Fibroblast of lung (primary cell): ENCODE measurements at places on chromosomes 6 and 20.

DNA sequence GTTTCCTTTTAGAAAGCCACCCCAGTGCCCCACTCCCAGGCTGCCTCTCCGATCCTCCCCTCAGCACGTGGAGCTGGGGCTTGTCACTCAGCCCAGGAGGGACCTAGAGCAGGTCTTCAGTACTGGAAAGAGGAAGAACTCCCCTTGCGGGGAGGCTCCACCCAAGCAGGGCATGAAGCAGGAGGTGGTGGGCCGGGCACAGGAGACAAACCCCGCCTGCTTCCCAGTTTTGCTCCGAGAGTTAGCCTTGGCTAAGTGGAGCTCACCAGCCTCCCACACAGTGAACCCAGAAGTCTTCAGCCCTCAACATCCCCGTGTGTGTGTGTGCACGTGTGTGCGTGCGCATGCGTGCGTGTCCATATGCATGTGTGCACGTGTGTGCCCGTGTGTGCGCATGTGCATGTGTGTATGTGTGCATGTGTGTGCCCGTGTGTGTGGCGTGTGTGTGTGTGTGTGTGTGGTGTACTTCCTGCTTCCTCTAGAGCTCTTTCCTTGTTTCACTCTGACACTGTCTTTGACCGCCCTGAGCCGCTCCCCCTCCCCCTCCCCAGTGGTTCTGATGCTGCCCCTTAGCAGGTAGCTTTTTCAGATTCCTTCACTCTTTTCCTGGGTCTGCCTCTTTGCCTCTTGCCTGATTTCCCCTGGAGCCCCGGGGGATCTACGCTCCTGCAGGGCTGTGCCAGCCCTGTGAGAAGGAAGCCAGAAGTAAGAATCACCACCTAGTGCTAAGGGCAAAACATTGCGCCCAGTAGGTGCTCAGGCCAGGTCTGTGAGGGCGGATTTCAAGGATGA, 239.8 kb downstream of the CDC5L start:
- DNase-seq, result no peak

- no peak for DNase-seq
Measured at GRCh38 chr6:125924169-125924568, 32.4 kb upstream of the HINT3 start.

DNA sequence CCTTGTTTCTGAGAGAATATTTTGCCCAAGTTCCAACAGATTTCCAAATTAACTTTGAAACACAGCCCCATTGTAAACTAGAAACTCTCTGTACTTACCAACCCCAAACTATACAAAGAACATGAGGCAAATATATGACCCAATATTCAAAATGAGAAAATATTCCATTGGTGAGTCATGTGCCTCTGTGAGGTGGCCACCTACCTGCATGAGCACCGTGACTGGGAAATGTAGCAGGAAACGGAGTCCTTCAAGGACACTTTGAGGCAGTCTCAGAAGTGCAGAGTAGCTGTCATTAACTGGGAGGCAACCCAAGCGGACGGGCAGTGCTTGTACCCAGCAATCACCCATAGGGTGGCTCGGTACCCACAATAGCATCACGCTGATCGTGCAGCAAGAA, 335.5 kb upstream of the NOX3 start:
- DNase-seq, result no peak

DNA sequence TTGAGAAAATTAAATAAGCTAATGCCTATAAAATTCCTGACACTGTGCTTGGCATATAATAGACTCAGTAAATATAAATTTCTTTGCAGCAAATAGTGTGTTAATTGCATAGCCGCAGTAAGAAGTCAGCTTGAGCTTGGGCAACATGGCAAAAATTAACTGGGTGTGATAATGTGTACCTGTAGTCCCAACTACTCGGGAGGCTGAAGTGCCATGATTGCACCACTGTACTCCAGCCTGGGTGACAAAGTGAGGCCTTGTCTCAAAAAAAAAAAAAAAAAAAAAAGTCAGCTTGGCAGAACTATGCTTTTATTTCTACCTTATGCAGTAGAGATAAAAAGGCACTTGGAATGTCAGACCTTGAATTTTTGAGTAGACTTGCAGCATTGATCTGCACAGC, 121.8 kb downstream of the AKAP7 start:
- DNase-seq, result no peak

GRCh38 chr6:149078211-149078782, 239.2 kb upstream of the TAB2 start:
- DNase-seq, result no peak

DNA sequence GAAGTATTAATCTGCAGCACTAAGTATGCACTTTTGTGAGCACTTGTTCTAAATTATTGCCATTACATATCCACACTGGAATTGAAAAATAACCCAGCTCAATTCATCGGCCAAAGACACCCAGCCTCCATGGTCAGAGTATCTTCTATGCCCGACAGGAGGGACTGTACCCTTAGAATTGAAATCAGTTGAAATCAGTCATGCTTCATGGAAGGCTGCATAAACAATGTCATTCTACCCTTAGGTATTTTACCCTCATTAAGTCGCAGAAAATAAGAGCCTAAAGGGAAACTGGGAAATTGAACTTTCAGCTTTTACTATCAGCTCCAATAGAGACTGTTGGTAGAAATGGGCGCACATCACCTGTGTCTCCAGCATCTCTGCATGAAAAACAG, 2.9 kb upstream of the RAMACL start:
- DNase-seq, result no peak

DNA sequence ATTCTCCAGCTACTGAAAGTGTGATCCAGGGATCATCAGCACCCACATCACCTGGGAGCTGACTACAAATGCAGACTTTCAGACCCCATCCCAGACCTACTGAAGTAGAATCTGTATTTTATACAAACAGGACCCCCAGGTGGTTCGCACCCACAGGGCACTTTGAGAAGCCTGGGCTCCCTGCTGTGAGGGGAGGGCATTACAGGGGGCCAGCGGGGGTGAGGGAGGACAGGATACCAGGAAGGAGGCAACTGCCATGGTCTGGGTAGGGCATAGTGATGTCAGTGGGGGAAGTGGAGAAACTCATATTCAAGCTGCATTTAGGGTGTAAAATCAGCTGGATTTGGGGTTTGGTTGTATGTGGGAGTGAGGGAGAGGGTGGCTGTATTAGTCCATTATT, 2.0 kb upstream of the ADA start:
- no peak for DNase-seq

DNA sequence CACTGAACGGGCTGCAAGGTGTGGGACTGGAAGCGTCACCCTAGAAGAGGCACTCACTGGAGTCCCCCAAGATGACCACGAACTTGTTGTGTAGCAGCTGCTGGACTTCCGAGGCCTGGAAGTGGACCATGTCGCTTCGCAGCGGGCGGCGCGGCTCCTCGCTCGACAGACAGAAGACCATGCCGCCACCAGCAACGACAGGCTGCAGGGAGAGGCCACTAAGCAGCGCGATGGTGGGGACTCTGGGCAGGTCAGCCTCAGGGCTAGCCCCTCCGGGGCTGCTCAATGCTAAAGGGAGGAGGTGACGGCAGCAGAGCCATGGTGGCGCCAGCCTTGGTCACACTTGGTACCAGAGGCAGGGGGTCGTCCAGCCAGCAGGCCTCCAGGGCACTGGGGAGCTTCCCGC, 720 bp downstream of the PCED1A start:
- no peak for DNase-seq

DNA sequence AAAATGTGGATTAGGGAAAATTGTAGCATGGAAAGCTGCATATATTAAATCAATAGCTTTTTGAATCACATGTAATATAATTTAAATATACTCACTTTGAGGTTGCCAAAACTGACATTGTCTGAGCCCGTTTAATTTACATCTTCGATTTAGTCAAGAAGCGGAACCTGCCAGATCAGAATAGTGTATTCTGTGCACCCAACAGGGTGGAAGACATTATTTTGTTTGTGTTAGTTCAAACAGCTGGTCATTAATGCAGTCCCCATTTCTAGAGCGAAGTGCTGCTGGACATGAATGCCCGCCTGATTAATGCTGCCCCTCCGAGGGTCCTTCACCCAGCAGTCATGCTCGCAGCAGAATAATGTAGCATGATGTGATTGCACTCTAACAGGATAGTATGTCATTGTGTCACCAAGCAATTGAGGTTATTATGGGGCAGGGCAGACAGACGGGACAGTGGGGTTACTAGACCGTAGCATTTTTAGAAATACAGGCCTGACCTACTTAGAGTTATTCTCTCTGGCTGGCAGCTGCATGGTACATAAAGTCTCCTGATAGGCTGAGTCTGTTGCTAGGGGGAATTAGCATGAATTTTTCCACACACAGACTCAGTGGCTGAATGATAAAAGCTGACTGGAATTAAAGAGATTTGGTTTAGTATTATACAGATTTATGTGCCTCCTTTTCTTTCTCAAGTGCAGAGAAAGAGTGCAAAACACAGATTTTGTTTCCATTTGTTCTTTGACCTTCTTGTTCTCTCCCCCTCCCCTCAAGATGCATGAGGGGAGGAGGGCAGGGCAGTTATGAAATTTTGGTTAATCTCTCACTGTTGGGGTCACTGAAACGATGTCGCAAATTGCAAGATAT, 147.1 kb downstream of the PRL start:
- peak; percentile 66 for DNase-seq

DNA sequence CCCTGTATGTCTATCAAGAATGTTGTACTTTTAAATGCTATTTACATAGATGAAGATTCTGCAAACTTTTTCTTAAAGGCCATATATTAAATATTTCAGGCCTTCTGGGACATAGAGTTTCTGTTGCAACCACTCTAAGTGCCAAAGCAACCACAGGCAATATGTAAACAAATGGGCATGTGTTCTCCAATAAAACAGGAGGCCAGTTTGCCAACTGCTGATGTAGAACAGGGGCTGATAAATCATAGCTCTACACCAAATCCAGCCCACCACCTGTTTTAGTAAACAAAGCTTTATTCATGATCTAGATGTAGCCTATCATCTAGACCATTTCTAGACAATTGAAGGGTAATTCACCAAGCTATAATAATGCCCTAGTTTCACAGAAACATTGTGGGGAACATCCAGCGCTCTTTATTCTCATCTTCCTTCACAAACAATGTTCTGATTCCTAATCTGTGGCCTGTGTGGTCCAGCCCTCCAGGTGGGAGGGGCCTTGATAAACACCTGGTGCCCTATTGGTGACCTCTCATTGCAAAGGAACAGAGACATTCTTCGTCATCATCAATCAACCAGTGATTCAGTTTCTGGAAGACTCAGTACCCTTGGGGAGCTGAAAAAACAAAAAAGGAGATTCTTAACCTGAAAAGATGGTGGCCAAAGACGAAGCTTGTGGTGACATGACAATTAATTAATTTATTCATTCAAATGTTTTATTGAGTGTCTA, 80.2 kb downstream of the PREP start:
- DNase-seq, result no peak

- DNase-seq, result peak; percentile 81
Measured at GRCh38 chr6:118581489-118581959, 33.4 kb downstream of the PLN start.

DNA sequence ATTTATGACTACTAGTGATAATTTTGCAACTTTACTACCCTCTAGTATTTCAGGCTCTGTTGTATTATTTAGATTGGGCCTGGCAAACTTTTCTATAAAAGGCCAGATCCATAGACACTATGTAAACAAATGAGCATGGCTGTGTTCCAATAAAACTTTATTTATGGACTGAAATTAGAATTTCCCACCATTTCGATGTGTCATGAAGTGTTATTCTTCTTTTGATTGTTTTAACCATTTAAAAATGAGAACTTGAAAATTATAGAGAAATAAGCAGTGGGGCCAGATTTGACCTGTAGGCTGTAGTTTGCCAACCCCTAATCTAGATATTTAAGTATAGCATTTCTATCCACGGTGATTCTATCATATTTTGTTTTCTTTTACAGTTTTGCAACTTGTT, 61.5 kb upstream of the TFB1M start:
- DNase-seq, result no peak

DNA sequence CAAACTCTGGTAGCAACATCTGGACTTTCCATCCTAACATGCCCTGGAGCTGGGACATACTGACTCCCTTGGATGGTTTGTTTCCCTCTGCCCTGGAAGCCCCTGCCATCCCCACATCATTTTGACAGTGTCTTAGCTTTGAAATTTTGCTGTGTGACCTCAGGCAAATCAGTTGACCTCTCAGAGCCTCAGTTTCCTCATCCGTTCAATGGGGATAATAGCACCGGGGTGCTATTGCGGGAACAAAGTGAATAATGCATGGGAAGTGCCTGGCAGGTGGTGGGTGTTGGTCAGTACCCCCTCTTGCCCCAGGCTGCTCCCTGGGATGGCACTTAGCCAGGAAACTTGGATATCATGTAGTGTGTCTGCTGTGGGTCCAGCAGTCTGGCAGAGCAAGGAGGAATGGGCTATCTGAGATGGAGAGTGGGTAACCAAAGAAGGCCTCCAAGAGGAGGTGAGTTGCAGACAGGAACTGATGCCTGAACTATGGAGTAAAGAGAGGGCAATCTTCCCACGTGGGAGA, 88.6 kb downstream of the MRPL14 start:
- no peak for DNase-seq

- no peak for DNase-seq
Measured at GRCh38 chr6:136058852-136059251, 191.3 kb downstream of the MTFR2 start.

DNA sequence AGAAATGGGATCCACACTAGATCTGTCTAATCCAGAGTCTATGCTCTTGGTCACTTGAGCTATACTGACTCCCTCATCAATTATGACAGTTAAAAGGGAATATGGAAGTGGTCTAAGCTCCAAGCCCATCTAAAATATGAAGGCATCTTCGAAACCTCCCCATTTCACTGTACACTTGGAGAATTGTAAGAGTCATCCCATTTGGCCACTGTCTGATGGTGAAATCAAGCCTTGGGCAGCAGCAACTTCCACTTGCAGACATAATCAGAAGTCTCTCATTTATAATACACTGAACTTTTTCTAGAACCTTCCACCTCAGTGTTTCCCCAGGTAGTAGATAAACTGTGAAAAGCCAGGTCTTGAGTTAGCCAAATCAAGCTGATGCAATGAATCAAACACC, 26.3 kb upstream of the UBR2 start:
- no peak for DNase-seq

DNA sequence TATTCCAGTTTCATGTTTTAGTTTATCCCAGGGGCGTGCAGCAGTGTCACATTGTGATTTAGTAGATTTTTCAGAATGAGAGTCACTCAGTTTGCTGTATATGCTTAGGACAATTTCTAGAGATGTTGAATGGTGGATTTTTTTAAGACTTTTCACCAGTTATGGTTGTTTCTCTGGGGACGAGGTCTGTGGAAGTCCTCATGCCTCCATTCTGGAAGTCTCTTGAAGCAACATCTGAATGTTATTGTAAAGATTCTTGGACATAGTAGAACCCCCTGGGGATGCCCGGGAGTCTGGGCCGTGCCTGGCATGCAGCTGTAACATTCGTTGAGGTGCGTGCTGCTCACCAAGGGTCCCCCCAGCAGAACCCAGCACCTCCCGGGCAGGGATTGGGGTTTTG, 341.5 kb downstream of the CDH4 start:
- DNase-seq, result no peak

DNA sequence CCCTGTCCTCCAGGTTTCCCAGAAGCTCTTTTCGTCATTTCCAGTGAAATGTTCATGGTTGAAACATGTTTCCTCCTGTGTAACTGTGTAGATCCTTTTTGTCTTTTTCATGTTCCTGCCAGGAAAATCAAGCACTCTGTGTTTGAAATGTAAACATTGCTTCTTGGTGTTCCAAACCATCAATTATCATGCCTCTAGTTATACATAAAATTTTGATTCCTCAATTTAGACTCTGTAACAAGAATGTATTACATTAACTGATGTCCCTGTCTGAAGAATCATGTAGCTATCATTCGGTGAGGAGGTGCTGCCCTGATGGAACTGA, 546.3 kb upstream of the CITED2 start:
- DNase-seq, result no peak

- peak; percentile 75 for DNase-seq
Measured at GRCh38 chr6:134683783-134684422, 266.0 kb downstream of the ALDH8A1 start.
